AG08395 (cell line): ENCODE measurements at places on chromosomes 12 and 14.

DNA sequence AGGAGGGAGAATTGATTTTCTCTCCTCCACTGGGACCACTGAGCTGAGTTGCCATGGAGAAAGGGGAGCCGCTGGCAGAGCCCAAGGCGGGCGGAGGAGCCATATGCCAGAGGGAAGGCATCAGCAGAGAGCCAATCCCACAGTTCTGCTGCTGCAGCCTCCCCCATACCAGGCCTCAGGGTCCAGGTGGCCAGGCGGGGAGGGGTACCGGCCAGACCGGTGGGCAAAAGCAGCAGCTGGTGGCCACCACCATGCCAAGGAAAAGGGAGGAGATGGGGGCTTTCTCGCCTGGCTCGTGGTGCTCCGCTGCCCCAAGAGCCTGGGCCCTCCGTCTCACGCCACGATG lies 72.8 kb downstream of the PITPNM2 start:
- DNase-seq, result no peak

GRCh38 chr12:102992297-102992696 lies 34.8 kb downstream of the ASCL1 start:
- no peak for DNase-seq

DNA sequence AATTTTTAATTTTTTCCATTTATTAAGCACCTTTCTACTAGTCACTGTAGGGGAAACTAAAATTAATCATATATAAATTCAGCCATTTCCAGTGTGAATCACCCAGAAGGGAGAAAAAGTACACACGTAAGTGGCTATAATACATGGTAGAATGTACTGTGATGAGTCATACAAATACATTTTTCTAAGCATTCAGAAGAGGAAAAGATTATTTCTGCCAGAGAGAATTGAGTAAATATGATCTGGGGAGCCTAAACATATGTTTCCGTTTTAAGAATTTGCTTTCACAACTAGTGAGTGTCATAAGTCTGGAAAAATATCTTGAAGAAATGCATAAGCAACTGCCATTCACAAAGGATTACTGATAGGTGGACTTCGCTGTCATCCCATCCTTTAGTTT lies 102.8 kb downstream of the TGFB3 start:
- DNase-seq, result peak; percentile 28

- DNase-seq, result peak; percentile 56
Observed at GRCh38 chr14:64510825-64511671, 6.5 kb downstream of the ZBTB1 start.

GRCh38 chr14:81348061-81348460 lies 52.1 kb downstream of the STON2 start:
- DNase-seq, result no peak

- no peak for DNase-seq
Observed at GRCh38 chr14:77026166-77026929, 2.2 kb downstream of the IRF2BPL start.

GRCh38 chr12:29640589-29641345 lies 143.0 kb downstream of the TMTC1 start:
- no peak for DNase-seq

DNA sequence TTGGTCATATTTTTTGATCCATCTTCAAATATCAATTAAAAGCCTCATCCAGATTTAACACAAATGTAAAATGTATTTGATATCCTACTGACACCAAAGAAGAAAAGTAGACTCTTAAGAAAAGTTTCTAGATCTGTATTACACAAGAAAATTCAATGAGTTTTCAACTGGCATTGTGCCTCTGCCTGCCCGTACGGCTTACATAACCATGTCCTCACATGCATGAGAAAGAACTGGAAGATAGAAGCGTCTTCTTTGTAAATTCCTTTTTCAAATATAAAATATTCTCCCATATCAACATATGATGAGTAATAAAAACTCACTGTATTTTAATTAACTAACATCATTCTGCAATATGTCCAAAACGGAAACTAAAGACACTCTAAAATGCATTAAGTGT lies 7.2 kb downstream of the ANKS1B start:
- no peak for DNase-seq

GRCh38 chr14:62247266-62247665 lies 485.0 kb downstream of the SNAPC1 start:
- DNase-seq, result no peak

GRCh38 chr12:2586156-2587038 lies 208.4 kb upstream of the FKBP4 start:
- no peak for DNase-seq

DNA sequence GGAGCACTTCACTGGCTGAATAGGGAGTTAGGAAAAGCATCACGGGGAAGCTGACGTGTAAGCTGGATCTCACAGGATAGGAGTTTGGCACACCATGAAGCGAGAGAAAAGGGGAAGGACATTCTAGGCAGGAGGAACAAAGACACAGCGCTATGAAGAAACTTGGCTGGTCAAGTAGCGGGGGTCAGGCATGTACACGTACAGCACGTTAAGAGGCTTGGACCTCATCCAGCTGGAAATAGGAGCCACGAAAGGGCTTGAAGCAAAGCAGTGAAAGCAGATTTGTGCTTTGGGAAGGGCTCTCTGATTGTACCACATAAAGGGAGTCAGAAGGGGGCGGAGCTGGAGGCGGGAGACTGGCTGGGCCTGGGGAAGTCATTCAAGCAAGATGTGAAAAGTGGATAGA lies 19.6 kb upstream of the GALNT8 start:
- DNase-seq, result no peak

DNA sequence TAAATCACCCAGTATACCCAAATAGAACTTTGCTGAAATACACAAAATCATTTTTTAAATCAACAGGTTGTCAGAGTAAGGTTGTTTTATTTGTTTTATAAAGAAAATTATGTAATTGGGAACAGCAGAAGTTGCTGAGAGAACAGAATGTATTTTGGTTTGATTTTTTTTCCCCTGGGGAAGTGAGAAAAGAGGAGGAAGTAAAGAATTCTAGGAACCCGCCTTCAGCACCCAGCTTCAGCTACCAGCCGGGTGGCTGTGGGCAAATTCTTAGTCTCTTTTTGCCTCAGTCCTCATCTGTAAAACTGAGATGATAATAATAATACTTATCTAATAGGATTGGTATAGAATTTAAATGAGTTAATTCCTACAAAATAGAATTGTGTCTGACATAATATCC lies 119.4 kb downstream of the SRGAP1 start:
- DNase-seq, result no peak

DNA sequence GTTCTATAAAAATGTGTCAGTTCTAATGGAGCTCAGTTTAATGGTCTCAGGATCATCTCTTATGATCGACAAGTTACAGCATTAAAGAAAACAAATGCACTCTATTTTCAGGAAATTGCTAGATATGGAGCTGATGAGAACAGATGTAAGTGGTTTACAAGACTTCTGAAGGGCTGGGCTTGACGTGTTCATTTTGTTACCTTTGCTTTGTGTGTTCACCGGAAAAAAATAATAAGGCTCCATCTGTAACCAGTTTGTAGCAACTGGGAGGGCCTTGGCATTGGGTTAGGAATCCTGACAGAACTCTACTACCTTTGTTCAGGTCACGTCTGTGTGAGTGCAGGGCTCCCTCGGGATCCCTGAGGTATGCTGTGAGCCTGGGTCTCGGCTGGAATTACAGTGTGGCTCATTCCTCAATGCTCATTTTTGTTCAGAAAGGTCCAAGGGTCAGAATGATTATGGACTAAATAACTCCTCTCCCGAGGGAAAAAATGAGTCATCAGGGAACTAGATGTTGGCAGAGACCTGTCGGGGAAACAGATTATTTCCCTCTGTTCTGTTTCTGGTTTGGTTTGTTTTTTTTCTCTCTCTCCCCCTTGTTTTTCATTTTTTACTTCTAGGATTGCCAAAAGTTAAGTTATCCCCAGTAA lies 158.0 kb downstream of the SLC5A8 start:
- peak; percentile 74 for DNase-seq

DNA sequence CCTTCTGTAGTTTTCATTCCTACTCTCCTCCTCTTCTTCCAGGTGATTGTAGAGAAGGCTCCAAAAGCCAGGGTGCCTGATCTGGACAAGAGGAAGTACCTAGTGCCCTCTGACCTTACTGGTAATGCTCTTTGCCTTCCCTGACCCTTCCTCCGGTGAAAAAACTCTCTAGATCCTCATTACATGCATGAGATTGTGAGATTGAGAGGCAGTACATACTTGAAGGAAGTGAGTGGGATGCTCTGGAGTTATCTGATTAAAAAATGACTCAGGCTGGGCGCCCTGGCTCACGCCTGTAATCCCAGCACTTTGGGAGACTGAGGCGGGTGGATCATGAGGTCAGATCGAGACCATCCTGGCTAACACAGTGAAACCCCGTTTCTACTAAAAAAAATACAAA lies 5.3 kb downstream of the GABARAPL1 start:
- no peak for DNase-seq

- DNase-seq, result peak; percentile 5
Observed at GRCh38 chr14:36852981-36853691, 191.5 kb downstream of the PAX9 start.

GRCh38 chr12:15274561-15274967 lies 47.7 kb upstream of the PTPRO start:
- no peak for DNase-seq

DNA sequence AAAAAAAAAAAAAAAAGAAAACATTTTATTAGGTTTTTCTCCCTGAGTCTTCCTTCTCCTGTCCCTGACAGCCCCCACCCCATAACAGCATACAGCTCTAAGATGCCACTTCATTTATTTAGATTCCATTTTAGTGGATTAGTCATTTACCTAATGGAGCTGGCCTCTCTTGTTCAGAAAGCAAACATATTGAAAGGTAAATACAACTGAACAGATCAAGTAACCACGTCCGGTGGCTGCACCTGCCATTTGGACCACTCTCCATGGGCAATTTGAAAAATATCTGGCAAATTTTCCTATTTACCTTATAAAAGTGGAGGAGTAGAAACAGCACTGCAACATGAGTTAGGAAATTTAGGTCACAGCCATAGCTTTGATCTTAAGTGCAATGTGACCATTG lies 254.6 kb downstream of the C12orf42 start:
- DNase-seq, result no peak

- no peak for DNase-seq
Observed at GRCh38 chr14:33030386-33030785, 91.7 kb downstream of the NPAS3 start.

GRCh38 chr14:92540472-92541048 lies 27.0 kb downstream of the RIN3 start:
- peak; percentile 94 for DNase-seq

GRCh38 chr12:84973026-84973425 lies 60.4 kb upstream of the SLC6A15 start:
- DNase-seq, result no peak

DNA sequence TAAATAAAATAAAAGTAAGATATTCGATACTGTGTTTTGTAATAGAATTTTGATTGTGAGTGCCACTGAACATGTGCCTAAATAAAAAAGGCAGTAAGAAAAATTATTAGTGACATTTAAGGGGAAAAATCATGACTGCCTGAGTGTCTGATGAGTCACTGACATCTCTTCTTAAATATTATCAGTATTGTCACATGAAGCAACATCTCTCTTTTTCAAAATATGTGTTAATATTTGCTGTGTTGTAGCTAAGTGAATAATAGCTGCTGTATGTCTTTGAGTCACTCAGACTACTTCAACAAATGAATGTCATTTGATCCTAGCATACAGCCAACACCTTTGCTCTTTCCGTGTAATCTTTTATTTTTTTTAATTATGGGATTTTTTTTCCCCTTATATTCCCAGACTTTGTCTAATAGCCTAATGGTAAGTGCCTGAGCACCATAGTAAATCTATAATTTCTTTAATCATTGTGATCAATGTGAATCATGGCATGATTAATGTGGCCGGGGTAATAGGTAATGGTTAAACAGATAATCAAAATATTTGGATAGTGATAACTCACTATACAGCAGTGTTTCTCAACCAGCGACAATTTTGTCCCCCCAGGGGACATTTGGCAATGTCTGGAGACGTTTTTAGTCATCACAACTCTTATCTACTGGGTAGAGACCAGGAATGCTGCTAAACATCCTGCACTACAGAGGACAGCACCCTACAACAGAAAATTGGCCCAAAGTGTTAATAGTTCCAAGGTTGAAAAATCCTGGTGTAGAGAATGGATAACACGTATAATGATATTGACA lies 11.7 kb upstream of the OTX2 start:
- DNase-seq, result no peak

DNA sequence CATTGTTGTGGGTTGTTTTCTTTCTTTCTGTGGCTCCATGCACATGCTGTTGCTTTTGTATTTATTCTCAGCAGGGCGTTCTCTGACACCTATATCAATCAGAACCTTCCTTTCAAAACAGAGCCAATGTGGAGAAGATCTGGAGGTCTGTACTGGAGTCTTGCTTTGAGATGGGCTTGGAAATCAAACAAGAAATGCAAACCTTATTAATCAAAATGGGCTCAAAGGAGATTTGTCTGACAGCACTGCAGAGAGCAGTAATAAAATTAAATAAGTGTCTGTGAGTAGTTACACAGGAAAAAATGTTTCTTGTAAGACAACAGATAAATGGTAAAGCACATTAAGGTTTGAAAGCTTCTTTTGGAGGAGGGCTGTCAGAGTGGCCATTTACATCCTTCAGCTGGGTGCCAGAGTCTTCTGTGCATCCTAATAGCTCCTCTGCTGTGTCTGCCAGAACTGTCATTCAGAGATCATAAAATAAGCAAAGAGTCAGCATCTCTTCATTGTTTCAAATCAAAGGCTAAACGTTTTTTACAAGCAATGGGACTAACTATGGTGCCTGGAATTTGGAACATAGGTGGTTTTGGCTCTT lies 414.3 kb downstream of the NAV3 start:
- DNase-seq, result no peak

DNA sequence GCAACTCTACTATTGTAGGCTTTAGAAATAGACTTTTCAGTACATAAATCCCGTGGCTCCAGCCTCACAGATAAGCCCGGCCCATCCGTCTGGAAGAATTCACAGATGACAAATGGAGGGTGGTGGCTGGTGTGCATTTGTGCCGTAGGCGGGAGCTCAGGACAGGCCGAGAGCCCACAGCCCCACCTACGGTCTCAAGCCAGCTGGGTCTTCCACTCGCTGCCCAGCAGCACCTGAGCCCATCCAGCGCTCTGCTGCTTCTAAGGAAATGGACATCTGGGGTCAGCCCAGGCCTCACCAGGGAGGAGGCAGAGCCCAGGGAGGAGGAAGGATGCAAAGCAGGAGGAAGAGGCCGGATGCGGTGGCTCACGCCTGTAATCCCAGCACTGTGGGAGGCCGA lies 72.8 kb downstream of the KIF26A start:
- no peak for DNase-seq

- DNase-seq, result no peak
Observed at GRCh38 chr12:130152386-130152785, 9.9 kb upstream of the FZD10 start.

DNA sequence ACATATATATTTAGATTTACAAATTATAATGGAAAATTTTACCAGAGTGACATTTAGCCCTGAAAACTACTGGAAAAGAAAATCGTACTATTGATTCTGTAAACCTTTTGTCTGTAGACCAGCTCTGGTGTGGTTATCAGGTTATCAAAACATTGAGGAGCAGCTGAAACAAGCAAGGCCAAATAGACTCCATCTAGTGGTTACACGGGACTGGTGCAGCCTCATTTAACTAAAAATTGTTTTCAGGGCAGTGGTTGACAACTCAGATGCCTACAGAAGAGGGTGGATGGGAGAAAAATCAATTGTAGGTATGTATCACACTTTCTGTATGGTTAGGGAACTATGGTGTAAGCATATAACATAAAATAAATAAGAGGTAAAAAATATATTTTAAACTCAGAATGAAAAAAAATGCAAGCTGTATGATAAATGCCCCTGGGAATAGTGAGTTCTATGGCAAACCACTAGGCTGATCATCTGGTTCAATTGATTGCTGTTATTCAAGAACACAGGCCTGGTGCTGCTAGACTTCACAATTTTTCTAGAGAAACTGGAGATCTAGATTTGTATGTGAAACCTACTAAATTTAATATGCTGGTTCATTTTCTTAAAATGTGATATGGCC lies 51.2 kb downstream of the ACSS3 start:
- peak; percentile 59 for DNase-seq

GRCh38 chr12:108060903-108061302 lies 68.2 kb upstream of the WSCD2 start:
- no peak for DNase-seq
